Stimulated activated CD4-positive, alpha-beta T cell treated with anti-CD3 and anti-CD28 coated beads, Interleukin-12 subunit alpha, Interleukin-12 subunit beta, amount 100 ng/mL, for 4 hours (primary cell): ENCODE measurements at places on chromosomes 2 and 18.

DNA sequence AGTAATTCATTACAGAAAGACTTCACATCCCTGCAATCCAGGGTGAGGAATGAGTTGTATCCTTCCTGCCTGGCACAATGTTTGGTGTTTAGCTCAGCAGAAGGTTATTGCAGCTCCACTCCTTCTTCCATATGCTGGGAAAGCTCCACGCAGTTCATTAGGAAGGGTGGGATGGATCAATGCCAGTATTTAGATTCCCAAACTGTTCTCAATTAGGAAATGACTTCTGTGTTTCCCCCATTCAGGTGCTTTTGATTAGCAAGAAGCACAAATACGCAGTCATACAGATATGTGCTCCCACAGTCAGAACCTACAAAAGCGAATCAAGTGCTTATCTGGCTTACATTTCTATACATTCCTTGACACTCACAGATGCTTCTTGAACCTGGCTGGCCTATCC, 340.6 kb downstream of the NYAP2 start:
- DNase-seq: no peak

GRCh38 chr2:55910077-55910476, 13.5 kb downstream of the EFEMP1 start:
- DNase-seq: no peak

DNA sequence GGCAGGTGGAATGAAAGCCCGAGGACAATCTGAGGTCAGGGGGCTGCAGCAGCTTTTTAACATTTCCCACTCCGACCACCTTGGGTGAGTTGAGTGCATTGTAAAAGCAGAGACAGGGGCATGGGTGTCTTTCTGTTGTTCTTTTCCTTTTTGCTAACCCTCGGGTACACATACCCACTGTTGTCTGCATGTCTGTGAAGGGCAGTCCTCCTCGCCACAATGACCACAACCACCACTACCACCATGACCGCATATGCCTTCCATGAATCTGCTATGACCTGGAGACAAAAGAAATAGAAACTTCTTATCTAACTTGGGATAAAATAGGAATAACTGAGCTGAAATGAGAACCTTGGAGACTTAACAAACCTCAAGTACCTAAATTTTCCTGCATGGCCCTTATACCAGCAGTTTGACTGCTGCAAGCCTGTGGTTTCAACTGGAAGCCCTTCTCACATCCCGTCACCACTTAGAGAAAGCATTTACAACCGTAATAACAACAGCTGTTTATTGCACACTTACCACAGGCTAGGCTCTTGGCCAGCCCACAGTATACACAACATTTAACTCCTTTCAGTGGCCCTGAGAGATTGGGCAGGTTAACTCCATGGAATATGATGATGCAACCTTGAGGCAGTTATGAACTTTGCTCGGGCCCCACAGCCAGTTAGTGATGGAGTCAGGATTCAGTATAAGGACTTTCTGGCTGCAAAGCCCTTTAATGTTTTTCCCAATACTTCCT, 80.3 kb downstream of the GYPC start:
- no peak for DNase-seq

DNA sequence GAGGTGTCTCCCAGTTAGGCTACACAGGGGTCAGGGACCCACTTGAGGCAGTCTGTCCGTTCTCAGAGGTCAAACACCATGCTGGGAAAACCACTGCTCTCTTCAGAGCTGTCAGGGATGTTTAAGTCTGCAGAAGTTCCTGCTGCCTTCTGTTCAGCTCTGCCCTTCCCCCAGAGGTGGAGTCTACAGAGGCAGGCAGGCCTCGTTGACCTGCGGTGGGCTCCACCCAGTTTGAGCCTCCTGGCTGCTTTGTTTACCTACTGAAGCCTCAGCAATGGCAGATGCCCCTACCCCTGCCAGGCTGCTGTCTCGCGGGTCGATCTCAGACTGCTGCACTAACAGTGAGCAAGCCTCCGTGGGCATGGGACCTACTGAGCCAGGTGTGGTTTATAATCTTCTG, 346.3 kb downstream of the CELF4 start:
- DNase-seq: no peak

DNA sequence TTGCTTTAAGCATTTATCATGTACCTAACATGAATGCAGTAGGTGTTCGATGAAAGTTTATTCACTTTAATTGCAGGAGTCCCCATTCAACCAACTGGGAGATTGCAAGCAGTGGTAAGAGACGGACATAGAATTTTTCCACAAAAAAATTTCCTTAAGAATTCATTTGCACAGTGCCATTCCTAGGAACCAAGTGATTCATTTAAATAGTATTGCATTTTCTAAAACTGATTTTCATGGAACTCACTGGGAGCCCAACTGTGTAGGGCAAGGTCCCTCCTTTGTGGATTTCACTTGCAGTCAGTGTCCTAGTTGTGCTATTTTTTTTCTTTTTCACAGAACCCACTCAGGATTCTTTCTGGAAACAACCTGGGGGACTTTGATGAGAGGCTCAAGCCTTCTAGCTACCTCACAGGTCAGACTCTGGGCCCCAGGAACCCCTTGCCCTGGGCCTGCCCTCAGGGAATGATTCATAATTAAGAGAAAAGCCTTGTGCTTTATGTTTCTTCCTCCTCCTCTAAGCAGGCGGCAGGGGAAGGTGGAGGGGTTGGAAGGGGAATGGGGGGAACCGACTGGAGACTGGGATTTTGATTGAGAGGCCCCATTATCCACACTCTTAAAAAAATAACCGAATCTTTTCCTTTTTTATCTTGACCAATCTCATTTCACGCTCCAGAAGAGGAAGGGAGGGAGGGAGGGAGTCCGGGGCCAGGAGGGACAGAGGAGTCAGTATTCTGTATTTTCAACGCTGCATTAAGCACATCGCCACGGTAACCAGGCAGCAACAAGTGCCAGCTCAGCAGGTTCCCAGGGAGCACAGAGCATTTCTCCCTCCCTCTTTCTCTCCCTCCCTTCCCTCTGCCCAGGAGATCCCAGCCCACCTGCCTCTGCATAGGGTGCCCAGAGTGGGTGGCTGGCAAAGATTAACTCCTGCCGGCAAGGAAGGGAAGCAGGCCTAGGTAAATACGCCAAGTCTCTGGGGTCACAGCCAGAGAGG, 51.8 kb downstream of the PSD4 start:
- DNase-seq: no peak

- no peak for DNase-seq
These were observed 30.9 kb downstream of the OSBPL6 start for GRCh38 chr2:178225006-178225805.

DNA sequence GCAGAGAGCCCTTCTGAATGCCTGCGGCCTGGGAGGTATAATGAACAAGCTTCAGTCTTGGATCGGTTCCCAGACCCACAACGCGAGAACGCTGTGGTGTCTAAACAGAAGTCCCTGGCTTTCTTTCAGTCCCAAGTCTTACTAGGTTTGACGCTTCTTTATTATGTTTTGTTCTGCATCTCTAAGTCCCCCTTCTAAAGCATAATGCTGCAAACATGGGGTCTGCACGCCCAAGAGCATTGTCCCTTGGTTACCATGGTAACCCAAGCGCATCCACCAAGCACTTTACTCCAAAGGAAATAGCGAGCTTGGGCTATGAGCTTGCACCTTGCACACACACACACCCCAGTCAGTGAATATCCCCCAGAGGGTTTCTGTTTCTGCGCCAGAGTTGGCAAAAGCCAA, 193.7 kb downstream of the INO80D start:
- no peak for DNase-seq

- no peak for DNase-seq
These were observed 83.4 kb downstream of the MYCN start for GRCh38 chr2:16023506-16024360.

DNA sequence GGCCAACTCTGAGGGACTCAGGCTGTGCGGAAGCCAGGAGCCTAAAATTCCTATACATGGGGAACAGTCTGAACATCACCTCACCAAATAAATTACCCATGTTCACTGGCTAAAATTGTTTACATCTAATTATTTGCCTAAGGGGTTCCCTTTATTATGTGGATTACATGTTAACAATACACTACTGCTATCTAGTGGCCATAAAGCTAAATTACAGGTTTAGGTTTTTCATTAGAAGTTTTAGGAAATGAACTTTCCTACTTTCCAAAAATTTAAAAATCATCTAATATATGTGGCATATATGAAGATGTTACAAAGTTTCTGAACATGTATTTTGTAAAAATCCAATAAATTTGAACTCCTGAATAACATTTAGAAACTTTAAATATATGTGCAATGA, 40.3 kb downstream of the PLA2R1 start:
- DNase-seq: no peak

DNA sequence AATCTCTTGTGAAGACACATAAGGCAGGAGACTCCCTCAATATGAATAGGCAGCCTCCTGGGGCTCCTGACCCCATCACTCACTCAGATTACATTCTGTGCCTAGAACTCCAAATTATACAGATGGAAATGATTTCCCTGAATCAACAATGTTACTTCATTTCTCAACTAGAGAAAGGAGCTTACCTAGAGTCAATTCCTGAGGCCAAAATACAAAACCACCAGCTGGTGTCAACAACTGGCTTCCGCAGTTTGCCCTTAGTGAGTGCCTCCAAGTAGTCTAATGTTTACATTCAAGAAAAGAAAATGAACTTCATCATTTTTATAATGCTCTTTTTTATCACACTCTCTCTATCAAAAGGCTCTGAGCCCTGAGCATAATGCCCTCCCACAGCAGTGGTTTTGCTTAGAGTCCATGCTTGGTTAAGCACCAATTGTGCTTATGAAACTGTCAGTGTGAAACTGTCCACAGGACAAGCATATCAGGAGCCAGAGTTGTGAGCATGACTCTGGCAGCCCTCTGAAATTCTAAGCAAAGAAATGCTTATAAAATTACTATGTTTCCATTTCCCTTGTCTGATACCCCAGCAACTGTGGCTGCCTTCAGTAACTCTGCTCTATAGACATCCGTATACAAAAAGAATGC, 305.7 kb upstream of the PKDCC start:
- DNase-seq: no peak

- no peak for DNase-seq
These were observed 43.9 kb upstream of the RAPH1 start for GRCh38 chr2:203578759-203579643.
